HFFc6 (cell line): ENCODE measurements at places on chromosomes 7 and 10. TPM values are rescaled to one million over a fixed set of nuclear protein-coding genes. Genes with fewer than 3 reads are reported as not detected.

Gene OPN1SW
- not detected in 3 replicates for total RNA-seq

Gene TMEM184A
- 1.2 to 2.2 TPM (median 2.0 TPM) in 3 replicates for total RNA-seq

Gene CNPY4
- total RNA-seq, result 23.0 to 32.4 TPM (median 28.4 TPM) in 3 replicates

Gene OLAH
- not detected in 3 replicates for total RNA-seq

Gene OR6B1
- total RNA-seq, result not detected in 3 replicates

Gene FAM131B
- 0.80 and 1.3 TPM in 2 replicates for total RNA-seq

Gene OR2A12
- total RNA-seq, result not detected in 3 replicates

Gene PTPRN2
- total RNA-seq, result 0.23 and 0.26 TPM in 2 replicates
